ENCODE measurements at places on chromosomes 5 and 9. TPM values are rescaled to one million over a fixed set of nuclear protein-coding genes. Genes with fewer than 3 reads are reported as not detected.

Gene LCN2
- total RNA-seq = not detected

Gene PTPRD
- total RNA-seq = 139 TPM

GRCh38 chr5:31213705-31214121 is 20.2 kb downstream of the CDH6 start:
- no peak for DNase-seq

DNA sequence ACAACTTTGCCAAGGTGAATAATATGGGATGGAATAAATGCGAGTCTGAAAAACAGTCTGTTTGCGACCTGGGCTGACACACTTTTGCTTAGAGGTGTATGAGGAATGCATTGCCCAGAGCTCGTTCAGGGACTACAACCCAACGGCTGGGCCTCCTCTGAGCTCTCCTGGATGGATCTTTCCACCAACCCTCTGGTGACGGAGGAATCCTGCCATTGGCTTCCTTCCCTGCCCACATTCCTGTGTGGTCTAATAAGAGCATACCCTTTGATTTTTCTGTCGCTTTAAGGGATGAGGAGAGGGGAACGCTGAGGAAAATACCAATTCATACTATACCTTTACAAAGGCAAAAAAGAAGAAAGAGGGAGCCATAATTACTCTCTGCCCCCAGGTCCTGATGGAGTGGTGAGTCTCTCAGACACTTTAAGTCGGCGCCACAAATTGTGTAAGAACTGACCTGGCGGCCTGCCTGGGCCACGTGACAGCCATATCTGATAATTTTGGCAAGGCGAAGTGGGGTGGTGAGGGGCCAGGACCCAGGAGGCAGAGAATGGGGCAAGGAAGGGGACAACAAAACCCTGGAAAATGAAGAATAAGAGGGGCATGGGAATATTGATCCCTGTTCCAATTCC is 265.2 kb upstream of the MSX2 start:
- DNase-seq = no peak

GRCh38 chr9:96429732-96430131 is 11.6 kb upstream of the ZNF367 start:
- DNase-seq = no peak
